Peyer's patch (tissue), 4 donors: ENCODE measurements at places on chromosomes 6 and 20. TPM values are rescaled to one million over a fixed set of nuclear protein-coding genes. Genes with fewer than 3 reads are reported as not detected.

Gene TREM1
- total RNA-seq: 2.1 TPM

Gene RAD21L1
- total RNA-seq: not detected

Gene FUCA2
- total RNA-seq: 48.7 TPM

Gene GMPR
- 8.1 TPM for total RNA-seq

Gene OXT
- total RNA-seq: 9.3 TPM

Gene PAK1IP1
- total RNA-seq: 5.8 TPM

Gene C20orf144
- not detected for total RNA-seq

Gene EFCAB8
- total RNA-seq: 0.83 TPM

Gene POU3F2
- not detected for total RNA-seq

Gene RNF39
- not detected for total RNA-seq

Gene DNMT3B
- total RNA-seq: 4.1 TPM

Gene PTCRA
- not detected for total RNA-seq

Gene SAMD10
- 11.7 TPM for total RNA-seq

Gene OVOL2
- 27.2 TPM for total RNA-seq

Gene MUCL3
- total RNA-seq: not detected

Gene EDN3
- 73.5 TPM for total RNA-seq

Gene PTCHD4
- not detected for total RNA-seq

Gene NKAPL
- total RNA-seq: not detected

Gene FAXC
- under 0.01 TPM for total RNA-seq

Gene SLC22A23
- 145 TPM for total RNA-seq

Gene SASH1
- 17.2 TPM for total RNA-seq

Gene STMND1
- not detected for total RNA-seq

Gene RAB44
- 3.3 TPM for total RNA-seq

Gene FRMD1
- 1.7 TPM for total RNA-seq

Gene C20orf202
- total RNA-seq: 2.3 TPM

Gene TCP11
- total RNA-seq: not detected

Gene SRSF12
- not detected for total RNA-seq

Gene DEFB132
- total RNA-seq: not detected

Gene SNAI1
- 3.3 TPM for total RNA-seq

Gene ACTL10
- total RNA-seq: 2.5 TPM

Gene PTGIS
- 12.7 TPM for total RNA-seq

Gene MEI4
- total RNA-seq: not detected

Gene LY6G6D
- not detected for total RNA-seq

Gene KCNQ2
- total RNA-seq: not detected

Gene GRM1
- not detected for total RNA-seq

Gene WFDC10B
- total RNA-seq: not detected

Gene PIGU
- total RNA-seq: 6.6 TPM

Gene PRSS16
- total RNA-seq: 37.1 TPM

Gene KCNK16
- not detected for total RNA-seq

Gene DDX39B
- 232 TPM for total RNA-seq

Gene TMC2
- 0.27 TPM for total RNA-seq

Gene MMP24
- total RNA-seq: not detected

Gene FBXO9
- total RNA-seq: 109 TPM
